HFFc6 (cell line): ENCODE measurements at places on chromosomes 3 and 15. TPM values are rescaled to one million over a fixed set of nuclear protein-coding genes. Genes with fewer than 3 reads are reported as not detected.

The IQCF5 gene
- not detected in 3 replicates for total RNA-seq

The PLCD1 gene
- total RNA-seq: 9.8 and 20.1 TPM in 2 replicates

The MAP1A gene
- total RNA-seq: 162 and 175 TPM in 2 replicates

DNA sequence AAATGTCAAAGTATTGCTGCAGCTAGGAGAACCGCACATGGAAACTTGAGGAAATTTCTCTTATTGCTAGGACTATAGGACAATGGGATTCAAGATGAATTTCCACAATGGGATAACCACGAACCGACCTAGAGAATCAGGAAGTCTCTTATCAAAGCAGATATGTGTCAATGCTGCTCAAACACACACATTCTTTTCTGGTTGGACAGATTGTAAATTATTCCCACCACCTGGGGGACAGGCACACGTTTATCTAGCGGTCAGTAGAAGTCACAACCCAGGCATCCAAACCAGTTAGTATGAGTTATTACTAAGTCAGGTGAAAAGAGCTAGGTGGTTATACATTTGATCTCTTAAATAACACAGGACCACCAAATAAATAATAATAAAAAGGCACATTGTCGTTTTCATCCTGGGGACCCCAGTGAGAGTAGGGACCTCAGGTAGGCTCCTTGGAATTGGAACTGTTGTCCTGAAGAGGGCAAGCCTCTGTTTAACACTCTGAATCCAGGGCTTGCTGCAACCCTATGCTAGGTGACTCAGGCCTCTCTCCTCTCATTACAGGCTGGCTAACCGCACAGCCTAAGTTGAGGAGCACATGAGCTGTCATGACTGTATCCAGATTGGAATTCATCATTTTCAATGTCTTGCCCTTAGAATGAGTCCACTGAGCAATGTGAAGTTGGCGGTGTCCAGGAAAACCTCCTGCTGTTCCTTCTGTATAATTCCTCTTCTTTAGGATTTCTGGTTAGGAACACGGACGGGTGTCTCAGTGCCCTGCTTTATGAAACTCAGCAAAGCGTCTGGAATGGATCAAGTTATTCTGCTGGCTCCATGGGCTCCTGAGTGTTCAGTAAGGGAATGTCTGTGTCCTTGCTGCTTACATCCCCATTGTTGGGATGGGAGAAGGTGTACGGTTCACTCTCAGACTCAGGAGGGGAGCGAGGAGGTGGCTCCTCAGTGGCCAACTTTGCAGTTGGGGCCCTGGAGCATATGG, 59.0 kb downstream of the CLEC3B start:
- peaks cover 8% of the 10 kb centered on the region for H3K36me3 ChIP-seq
- DNase-seq: peak; percentile 92
- peaks cover 2% of the 10 kb centered on the region; the same call in 1 of the 2 replicates for H3K27me3 ChIP-seq
- H3K4me1 ChIP-seq: peaks cover 51% of the 10 kb centered on the region
- peak overlapping the region; percentile 77 for H3K27ac ChIP-seq

- no peak overlapping the region for H3K27ac ChIP-seq
- peaks cover 18% of the 10 kb centered on the region for H3K27me3 ChIP-seq
- peaks cover 5% of the 10 kb centered on the region; the same call in 1 of the 2 replicates for H3K4me1 ChIP-seq
- H3K4me3 ChIP-seq: no peak overlapping the region
- no peak for DNase-seq
- no peaks in the 10 kb centered on the region for H3K36me3 ChIP-seq
Measured at GRCh38 chr3:114299941-114300624, 6.3 kb downstream of the TIGIT start.

DNA sequence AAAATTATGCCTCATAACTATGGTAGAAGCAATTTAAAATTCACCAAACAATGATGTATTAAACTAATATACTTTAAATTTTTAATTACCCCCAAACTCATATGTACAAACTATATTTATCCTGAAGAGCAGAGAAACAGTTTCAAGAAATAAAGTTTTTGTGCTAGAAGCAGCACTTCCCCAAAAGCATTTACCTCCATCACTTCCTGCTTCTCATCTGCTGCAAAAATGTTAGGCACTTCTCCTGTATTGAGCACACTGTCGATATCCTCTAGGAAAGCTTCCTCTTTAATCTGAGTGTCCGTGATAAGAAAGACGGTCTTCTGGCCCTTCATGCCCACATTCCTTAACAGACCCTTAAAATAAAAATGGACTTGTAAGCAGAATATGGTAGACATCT, 101.5 kb upstream of the ASB14 start:
- no peak overlapping the region for H3K4me3 ChIP-seq
- H3K27ac ChIP-seq: no peak overlapping the region
- no peaks in the 10 kb centered on the region for H3K4me1 ChIP-seq
